ENCODE measurements at places on chromosomes 4 and X.

DNA sequence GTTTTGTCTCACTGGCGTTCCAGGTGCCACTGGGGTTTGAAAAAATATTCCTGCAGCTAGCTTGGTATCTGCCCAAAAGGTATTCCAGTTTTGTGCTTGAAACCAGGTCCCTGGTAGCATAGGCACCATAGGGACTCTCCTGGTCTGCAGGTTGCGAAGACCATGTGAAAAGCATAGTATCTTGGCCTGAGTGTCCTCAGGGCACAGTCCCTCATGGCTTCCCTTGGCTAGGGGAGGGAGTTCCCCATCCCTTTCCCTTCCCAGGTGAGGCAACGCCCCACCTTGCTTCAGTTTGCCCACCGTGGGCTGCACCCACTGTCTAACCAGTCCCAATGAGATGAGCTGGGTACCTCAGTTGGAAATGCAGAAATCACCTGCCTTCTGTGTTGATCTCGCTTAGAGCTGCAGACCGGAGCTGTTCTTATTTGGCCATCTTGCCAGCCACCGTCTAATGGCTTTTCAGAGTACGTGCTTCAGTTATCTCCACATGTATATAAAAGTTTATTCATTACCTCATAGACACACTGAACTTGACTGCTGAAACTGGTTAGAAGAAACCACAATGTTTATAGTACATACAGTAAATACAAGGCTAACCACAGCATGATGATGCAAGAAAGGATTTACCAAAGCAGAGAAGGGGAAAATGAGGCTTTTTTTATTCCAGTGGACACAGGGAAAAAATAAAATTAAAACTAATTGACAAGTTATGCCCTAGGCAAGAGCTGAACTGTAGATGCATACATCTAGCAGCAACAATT is 10.6 kb downstream of the PBDC1 start:
- DNase-seq, result no peak

DNA sequence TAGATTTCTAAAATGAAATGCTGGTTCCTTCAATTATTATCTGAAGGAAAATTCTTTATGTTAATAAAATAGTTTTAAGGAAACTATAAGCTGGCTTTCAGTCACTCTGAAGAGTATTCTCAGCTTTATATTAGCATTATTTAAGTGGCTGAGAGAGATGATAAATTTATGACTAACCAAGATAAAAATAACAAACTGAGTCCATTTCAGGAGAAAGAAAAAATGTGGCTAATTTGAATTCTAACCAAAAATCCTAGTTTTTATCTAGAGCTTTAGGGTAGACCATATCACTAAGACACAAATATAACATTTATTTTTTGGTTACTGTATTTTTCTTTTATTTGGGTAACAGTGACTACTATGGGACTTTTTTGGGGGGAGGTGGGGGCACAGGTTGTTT is 59.4 kb upstream of the NAP1L5 start:
- no peak for DNase-seq

DNA sequence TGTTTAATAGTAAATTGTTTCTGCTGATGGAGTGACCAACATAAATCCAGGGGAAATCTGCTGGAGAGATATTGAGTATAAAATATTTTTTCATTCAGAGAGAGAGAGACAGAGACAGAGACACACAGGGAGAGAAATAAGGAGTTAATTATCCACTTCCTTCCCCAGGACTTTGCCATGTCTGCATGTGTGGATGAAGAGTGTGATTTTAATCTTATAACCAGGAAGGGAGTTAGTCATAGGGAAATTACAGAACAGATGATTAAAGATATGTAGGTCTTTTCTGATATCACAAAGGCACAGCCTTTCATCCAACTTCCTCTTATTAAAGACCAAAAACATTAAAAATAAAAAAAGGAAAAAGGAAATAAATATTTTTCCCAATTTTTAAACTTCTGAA is 526.3 kb downstream of the SPRY1 start:
- no peak for DNase-seq

GRCh38 chrX:127057891-127058619 is 238.5 kb downstream of the PRR32 start:
- DNase-seq, result no peak

DNA sequence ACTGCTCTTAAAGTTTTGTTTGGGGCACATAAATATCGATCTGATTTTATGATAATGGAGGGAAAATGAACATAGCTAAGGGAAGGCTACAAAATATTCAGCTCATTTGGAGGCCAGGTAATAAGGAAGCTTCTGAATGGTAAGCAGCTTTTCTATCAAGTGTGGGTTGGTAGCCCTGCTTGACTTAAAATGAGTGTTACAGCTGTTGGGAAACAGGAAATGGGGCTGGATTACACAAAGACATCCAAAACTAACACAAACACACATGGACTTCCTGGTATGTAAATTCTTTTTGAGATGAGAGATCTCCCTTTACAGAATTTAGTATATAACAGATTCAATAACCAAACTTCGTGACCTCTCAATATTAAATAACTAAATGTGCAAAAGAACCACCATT is 58.0 kb downstream of the FGF16 start:
- no peak for DNase-seq
